Iris pigment epithelial cell (primary cell): ENCODE measurements at places on chromosomes 4 and X.

- DNase-seq: no peak
Measured at GRCh38 chrX:114797494-114797893, 213.6 kb downstream of the HTR2C start.

- DNase-seq: no peak
Measured at GRCh38 chr4:43224559-43224958, 332.0 kb downstream of the GRXCR1 start.

- DNase-seq: no peak
Measured at GRCh38 chr4:16067515-16067914, 16.3 kb downstream of the PROM1 start.

- DNase-seq: no peak
Measured at GRCh38 chr4:45385306-45385705, 659.0 kb upstream of the GNPDA2 start.

DNA sequence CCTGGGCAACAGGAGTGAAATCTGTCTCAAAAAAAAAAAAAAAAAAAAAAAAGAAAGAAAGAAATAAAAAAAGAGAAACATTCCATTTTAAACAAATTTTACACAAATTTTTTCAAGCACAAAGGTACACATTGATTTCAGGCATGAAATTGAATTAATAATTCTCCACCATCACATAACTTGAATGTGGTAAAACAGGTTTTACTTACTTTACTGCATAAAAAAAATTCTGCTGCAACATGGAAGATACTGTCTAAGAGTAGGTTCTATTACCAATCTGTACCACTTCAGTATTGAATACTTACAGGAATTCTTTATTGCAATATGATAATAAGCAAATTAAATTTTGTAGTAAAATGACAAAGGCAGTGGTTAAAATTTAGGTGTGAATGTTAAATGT, 271.6 kb upstream of the ARSJ start:
- DNase-seq: no peak

GRCh38 chr4:39565878-39566600, 38.8 kb upstream of the UGDH start:
- DNase-seq: peak; percentile 93

GRCh38 chr4:128454281-128454871, 166.8 kb upstream of the PGRMC2 start:
- peak; percentile 95 for DNase-seq

- no peak for DNase-seq
Measured at GRCh38 chr4:88130003-88130402, 28.4 kb downstream of the ABCG2 start.

DNA sequence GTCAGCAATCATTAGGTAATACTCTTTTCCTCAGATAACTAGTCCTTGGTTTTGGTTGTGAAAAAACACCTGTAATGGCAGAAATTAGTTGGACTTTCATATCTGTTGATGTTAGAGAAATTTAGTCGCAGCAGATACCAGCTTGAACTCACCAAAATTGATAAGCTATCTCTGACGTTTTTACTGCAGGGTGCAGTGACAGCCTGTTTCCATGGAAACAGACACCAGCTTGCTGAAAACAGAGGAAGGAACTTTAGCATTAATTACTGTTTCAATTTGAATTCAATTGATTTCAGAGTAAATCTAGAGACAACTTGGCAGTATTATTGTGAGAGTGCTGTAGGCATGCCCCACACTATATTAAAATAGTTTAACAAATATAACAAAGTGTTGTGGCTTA, 246.5 kb downstream of the PPP1R2C start:
- DNase-seq: no peak

GRCh38 chr4:165191814-165192499, 15.4 kb upstream of the KLHL2 start:
- no peak for DNase-seq

GRCh38 chrX:102154900-102155805, 624 bp downstream of the BEX5 start:
- DNase-seq: no peak

DNA sequence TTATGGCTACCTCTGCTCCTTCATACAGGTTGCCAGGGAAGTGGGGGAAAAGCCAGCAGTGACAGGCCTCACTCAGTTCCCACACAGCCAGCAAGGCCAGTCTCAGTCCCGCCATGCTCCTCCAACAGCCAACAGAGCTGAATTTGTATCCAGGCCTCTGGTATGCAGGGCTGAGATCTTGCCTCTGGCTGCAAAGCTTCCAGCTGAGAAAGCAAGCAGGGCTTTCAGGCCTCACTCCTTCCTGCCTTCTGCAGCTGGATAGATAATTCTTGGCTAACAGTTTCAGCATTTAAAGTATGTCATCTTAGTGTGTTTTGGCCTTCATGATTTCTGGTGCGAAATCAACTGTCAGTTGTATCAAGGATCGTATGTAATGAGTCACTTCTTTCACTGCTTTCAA, 103.6 kb downstream of the GNL3L start:
- DNase-seq: peak; percentile 72

DNA sequence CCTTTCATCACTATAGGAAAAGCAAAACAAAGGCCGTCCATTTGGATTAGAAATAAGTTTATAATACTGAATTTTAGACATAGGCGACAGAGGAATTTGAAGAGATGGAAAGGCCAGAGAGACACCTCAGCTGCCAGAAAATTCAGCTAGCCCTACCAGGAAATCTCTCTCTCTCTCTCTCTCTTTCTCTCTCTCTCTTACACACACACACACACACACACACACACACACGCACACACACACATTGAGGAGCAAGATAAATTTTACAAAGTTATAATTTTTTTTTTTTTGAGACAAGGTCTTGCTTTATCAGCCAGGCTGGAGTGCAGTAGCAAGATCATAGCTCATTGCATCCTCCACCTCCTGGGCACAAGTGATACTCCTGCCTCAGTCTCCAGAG, 1.4 kb downstream of the XK start:
- DNase-seq: no peak

DNA sequence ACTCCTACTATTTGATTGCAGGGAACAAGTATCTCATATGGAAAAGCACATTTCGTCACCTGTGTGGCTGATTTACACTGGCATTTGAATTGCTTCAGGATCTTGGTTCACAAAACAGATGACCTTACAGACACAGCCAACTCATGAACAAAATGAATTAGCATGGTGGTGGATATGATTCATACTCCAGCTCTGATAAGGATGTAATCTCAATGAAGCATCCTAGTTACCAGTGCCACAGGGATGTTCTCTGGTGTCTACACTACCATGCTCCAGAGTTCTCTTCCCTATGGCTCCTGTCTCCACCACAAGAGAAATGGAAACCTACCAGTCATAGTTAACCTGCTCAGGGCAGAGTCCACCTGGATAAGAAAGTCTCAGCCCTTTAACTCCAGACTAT, 40.7 kb downstream of the TEC start:
- DNase-seq: peak; percentile 8

DNA sequence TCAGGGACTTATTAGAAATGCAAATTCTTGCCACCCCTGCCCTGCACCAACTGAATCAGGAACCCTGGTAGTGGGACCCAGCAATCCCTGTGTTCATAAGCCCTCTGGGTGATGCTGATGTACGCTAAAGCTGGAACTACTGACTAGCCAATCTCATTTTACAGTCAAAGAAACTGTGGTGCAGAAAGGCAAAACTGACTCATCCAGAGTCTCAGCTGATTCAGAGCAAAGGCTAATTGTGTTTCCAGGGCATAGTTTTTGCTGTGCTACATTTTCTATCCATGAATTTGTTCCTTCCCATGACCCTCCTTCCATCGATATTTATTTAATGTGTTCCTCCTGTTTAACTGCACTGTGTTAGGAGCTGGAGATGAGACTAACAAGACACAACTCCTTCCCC, 207.5 kb downstream of the REPS2 start:
- DNase-seq: no peak

GRCh38 chrX:11282043-11282442, 11.2 kb upstream of the AMELX start:
- no peak for DNase-seq

- no peak for DNase-seq
Measured at GRCh38 chr4:3427134-3427476, 14.7 kb upstream of the HGFAC start.

DNA sequence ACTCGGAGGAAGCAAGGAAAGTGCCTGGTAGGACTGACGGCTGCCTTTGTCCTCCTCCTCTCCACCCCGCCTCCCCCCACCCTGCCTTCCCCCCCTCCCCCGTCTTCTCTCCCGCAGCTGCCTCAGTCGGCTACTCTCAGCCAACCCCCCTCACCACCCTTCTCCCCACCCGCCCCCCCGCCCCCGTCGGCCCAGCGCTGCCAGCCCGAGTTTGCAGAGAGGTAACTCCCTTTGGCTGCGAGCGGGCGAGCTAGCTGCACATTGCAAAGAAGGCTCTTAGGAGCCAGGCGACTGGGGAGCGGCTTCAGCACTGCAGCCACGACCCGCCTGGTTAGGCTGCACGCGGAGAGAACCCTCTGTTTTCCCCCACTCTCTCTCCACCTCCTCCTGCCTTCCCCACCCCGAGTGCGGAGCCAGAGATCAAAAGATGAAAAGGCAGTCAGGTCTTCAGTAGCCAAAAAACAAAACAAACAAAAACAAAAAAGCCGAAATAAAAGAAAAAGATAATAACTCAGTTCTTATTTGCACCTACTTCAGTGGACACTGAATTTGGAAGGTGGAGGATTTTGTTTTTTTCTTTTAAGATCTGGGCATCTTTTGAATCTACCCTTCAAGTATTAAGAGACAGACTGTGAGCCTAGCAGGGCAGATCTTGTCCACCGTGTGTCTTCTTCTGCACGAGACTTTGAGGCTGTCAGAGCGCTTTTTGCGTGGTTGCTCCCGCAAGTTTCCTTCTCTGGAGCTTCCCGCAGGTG, 637 bp downstream of the AR start:
- DNase-seq: peak; percentile 4

GRCh38 chr4:78640714-78641113, 89.1 kb downstream of the ANXA3 start:
- no peak for DNase-seq

DNA sequence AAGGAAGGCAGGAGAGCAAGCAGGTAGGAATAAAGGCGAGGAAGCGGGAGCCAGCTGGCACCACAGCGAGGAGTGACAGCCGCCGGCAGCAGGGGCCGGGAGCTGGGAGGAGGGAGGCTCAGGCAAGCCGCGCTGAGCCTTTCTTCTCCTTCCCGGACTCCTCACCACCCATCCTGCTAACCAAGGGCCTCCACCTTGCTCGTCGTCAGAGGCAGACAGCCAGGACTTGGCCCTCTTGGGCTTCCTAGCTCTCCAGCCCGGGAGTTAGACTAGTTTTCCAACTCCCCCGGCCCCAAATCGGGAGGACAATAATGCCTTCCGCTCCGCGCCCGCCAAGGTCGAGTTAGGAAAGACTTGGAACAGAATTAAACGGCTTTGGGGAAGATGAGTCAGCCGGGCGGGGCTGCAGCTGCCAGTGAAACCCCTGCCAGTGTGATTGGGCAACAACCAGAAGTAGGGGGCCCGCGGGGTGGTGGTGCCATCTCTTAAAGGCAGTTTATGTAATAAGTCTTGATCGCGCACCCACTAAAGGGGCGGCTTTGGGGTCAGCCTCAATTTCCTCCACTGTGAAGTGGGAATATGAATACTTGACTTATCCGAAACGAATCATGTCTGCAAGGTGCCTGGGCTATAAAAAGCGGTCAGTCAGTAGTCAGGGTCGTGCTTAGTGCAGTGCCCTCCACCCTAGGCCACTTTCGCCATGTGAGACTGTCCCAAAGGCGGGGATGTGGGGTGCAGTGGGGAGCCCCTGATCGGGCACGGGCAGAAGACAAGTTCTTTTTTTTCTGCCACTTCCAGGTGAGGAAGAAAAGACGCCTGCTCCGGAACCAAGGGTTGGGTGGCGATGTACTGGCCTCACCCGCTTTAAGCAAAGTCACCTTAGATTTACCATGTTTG, 6.7 kb upstream of the HSD17B10 start:
- DNase-seq: peak; percentile 61

GRCh38 chr4:74152836-74153235, 5.1 kb upstream of the MTHFD2L start:
- DNase-seq: no peak

GRCh38 chr4:16155528-16156169, 70.6 kb downstream of the TAPT1 start:
- no peak for DNase-seq

DNA sequence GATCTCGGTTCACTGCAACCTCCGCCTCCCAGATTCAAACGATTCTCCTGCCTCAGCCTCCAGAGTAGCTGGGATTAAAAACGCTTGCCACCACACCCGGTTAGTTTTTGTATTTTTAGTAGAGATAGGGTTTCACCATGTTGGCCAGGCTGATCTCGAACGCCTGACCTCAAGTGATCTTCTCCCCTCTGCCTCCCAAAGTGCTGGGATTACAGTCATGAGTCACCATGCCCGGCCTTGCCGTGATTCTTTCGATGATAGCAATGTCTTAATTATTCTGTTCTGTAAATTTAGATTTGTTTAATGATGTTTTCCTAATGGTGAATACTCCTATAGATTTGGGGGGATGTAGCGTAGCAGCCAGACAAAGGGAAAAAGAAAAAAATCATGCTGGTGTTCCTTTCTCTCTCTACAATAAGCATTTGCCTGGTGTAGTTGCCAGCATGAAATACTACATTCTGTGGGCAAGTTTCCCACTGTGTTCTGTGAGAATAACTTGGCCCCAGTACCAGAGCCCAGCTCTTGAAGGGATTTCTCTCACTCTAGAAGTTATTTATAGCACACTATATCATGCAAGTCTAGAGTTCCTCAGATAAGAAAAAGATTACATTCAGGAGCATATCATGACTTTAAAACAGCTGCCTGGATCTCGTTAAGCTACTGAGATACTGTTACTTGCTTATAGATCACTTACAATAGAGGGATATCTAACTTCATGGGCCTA, 15.4 kb downstream of the NIPAL1 start:
- DNase-seq: peak; percentile 71

DNA sequence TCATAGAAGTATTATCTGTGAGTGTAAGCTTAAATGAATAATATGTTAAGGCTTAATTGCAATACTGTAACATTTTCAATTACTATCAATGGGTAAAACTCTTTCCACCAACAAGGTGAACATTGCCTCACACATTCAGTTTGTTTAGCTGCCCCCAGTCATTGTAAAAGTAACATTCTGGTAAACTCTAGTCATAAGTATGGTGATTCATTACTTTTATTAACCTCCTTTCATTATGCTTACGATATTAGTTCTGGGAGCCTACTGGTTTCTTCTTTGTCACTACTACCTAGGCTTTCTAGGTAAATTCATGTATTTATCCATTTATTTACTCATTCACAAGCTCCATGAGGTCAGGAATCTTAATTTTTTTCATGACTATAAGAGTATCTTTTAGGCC, 412.8 kb upstream of the SLIT2 start:
- DNase-seq: no peak

DNA sequence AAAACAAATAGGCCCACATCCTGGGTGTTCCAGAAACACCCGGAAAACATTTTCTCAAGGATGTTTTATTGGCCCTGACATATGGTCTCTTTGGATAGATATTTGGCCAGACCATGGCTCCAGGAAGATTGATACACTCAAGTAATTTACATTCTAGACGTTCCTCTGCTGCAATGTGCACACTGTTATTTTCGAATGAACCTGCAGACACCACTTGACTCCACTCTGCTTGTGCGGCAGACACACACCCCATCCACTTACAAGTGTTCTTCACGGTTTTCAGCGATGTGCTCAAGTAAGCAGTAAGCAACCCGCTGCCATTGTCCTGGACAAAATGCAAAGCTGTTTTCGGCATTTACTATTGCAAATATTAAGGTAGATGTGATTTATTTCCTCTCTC, 12.0 kb upstream of the GPM6A start:
- no peak for DNase-seq

GRCh38 chrX:1751781-1752180, 136.9 kb downstream of the ASMT start:
- DNase-seq: no peak

- no peak for DNase-seq
Measured at GRCh38 chr4:58587856-58588255, 1477.7 kb upstream of the IGFBP7 start.
